Stimulated activated CD4-positive, alpha-beta T cell treated with anti-CD3 and anti-CD28 coated beads, Interleukin-1b, Interleukin-23, amount 100 ng/mL, for 1 hour (primary cell): ENCODE measurements at places on chromosomes 5 and 9.

DNA sequence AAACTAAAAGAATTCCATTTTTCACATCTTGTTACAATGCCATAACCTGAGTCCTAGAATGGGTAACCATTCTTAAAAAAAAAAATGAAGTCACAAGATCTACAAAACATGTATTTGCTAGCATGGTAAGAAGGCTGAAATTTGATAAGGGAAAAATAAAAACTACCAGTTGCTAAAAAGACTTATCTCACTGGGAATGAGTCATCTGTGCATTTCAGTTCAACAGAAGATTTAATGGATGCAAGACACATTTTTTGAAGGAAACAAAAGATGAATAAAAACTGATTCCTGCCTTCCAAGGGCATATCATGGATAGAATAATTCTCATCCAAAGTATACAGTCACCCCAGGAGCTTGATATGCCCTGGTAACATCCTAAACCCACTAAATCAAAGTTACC lies 47.2 kb downstream of the SGTB start:
- no peak for DNase-seq

DNA sequence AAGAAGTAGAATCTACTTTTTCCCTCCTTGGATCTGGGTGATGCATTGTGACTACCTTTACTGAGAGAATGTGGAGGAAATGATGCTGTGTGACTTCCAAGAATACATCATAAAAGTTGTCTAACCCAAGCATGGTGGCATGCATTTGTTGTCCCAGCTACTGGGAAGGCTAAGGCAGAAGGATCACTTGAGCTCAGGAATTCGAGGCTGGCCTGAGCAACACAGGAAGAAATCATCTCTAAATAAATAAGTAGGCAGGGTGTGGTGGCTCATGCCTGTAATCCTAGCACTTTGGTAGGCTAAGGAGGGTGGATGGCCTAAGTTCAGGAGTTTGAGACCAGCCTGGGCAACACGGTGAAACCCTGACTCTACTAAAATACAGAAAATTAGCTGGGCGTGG lies 143.2 kb upstream of the VLDLR start:
- no peak for DNase-seq

DNA sequence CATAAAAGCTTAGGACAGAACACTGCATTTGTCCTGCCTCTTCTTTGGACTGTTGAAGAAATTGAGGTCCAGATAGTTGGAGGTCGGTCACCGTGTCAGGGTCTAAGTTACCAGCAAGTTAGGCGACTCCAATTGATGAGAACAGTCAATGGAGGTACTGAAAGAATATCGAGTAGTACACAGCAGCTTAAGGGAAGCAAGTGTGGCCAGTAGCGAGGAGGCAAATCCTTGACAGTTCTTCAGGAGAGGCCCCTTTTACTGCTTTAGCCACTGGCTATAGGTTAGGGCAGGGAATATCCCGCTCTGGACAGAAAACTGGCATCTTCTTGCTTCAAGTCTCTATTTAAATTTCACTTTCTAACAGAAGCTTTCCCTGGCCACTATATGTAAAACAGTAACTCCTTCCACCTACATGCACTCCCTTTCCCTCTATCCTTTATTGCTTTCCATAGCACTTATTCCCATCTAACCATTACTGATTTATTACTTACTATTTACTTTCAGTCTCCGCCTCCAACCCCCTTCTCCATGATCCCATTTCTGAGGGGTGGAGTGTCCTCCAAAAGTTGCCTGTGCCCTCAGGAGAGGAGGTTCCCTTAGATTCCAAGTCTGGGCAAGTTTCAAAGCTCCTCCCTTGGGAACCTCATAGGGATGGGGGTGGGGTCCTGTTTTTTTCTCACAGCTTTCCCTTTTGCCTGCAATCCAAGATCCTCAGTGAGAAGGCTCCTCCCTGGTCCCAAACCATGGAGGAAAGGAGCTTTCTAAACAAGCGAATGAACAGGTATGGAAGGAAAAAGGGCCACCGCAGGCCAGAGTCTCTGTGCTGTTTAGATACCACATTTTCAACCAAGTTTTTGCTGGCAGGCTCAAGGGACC lies 4.1 kb upstream of the PRDM6 start:
- DNase-seq = no peak

GRCh38 chr5:141871870-141872269 lies 6.3 kb downstream of the PCDH1 start:
- DNase-seq = no peak

DNA sequence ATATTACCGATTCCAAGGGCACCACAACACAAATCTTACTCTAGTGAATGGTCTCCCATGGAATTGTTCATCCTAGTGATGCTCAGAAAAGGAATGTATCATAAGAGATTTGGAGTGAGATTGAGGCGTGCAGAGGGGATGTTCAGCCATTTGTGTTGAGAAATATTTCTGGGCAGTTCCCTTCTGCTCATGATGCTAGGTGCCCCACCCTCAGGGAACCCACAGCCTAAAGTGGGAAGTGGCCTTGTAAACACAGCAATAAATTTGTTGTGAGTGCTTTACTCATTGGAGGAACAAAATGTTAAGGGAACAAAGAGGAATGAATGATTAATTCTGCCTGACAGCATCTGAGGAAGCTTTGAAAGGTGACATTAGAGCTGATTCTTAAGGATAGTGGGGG lies 129.9 kb downstream of the TLE4 start:
- DNase-seq = no peak
